ENCODE measurements at places on chromosomes 12 and 14.

DNA sequence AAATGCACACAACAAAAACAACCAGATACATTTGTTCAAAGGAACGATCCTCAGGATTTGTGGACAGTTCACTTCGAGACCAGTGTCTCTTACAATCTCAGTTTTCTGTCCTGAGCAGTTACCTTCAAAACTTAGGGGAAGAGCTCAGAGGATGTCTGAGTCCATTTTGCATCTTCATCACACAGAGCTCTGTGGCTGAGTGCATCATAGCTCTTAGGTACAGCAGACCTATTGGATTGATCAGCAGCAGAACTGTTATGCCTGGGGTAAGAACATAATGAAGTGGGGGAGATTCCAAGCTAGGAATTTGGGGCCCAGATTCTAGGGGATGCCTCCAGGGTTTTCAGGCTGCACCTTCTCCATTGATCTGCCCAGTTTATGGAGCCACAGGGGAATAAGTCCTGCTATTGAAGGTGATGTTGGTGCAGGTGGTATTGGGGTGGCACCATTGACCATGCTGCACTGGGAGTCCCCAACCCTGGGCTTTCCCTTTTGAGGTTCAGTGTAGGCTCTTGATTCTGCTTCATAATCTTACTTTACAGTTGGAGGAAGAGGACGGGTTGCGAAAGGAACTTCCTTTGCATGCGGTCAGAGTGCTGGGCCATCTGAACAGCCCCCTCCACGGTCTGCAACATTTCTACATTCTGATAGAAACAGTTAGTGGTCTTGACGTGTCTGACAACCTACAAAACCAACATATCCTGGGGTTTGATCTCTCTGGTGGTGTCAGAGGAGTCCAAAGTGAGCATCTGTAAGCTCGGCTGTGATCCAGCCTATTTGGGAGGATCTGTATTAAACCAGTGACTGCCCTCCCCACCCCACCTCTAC is 112.8 kb downstream of the CHST11 start:
- no peak for DNase-seq

GRCh38 chr12:46499226-46499625 is 126.7 kb upstream of the SLC38A2 start:
- no peak for DNase-seq

GRCh38 chr14:91867316-91867988 is at the start of gene TC2N:
Gene TC2N (minus strand): TSS chr14:91867536. CDS start chr14:91813769, 53,767 bp downstream.
- no peak for DNase-seq

- no peak for DNase-seq
These were observed 27.4 kb upstream of the DDHD1 start for GRCh38 chr14:53180272-53181221.

GRCh38 chr14:64766430-64767151 is 62.4 kb downstream of the PLEKHG3 start:
- DNase-seq = no peak

GRCh38 chr12:121793440-121793837 is at the start of gene RHOF:
Gene RHOF (minus strand): TSS chr12:121793688. CDS start chr12:121793633, 55 bp downstream.
- peak; percentile 63 for DNase-seq

DNA sequence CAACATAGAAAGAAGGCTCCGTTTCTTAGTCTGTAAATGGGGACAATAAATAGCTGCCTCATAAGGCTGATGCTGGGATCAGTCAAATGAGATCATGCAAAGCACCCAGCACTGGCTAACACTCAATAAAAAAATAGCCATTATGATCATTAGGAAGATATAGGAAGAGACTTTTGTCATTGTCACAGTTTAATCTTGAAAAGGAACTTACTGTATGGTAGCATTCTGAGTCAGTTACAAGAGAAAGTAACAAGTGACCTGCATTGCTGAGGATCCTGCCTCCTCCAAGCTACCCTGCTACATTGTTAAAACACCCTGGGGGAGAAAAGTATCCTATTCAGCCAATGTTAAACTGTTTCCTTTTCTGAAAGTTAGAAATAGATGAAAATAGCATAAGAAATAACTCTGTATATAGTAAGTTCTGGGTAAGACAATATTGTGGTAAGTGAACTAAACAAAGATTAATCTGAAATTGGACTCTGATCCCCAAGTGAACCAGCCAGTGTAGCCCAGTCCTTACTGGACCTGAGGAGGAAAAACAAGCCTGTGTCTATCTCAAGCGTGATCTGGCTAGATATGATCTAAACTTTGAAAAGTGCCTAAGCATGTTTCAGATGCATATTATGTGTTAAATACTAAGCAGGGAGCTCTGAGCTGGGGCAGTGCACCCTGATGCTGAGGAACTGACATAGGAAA is 3.6 kb upstream of the NUDT4 start:
- DNase-seq = no peak

DNA sequence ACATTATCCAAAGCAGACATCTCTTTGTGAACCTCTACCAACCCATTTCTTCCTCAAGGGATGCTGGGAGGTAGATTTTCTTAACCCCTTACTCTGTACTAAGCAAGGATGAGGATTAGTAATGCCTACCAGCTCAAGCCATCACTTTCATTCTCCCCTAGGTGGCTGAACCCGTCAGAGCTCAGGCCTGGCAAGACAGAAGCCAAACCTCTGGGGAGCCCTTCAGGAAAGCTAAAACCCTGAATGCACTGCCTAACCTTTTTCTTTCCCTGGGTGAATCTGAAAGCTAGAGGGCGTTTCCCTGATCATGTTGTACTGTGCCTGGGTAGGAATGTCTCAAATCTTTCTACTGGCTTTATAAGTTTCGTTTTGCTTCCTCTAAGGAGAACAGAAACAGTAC is 617.3 kb downstream of the RPL10L start:
- DNase-seq = no peak

DNA sequence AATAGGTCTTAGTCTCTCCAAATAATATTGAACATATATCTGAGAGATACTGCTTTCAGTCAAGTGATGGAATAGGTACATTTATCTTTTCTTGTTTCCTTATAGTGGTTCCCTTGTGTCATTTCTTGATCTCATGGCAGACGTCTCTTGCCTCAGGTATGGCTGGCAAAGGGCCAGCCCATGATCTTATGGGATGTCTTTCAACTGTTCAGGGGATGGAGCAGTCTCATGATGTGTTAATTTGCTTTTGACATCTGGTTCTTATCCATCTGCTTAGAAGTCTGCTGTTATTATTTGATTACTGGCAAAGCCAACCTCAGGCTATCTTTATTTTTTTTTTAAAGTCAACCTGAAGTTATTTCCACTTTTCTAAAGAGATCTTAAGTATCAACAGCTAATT is 262.9 kb downstream of the TMEM117 start:
- no peak for DNase-seq

DNA sequence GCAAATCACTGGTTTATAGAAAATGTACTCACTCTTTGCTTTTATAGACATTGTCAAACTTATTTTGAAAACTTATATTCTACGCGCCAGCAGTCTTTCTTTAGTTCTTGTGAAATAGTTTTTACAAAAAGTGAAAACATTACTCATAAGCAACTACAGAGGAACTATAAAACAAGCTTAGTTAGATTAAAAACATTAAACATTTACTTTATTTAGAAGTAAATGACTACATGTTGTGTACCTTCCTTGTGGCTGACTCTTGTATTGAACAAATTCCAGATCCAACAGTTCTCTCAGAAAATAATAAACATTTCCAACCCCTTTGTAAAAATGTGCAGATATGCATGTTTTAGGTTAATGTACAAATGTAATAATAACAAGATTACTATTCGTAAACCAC is 198.5 kb downstream of the SOX5 start:
- DNase-seq = no peak

- peak; percentile 20 for DNase-seq
These were observed 9.7 kb upstream of the WSCD2 start for GRCh38 chr12:108119126-108119973.

DNA sequence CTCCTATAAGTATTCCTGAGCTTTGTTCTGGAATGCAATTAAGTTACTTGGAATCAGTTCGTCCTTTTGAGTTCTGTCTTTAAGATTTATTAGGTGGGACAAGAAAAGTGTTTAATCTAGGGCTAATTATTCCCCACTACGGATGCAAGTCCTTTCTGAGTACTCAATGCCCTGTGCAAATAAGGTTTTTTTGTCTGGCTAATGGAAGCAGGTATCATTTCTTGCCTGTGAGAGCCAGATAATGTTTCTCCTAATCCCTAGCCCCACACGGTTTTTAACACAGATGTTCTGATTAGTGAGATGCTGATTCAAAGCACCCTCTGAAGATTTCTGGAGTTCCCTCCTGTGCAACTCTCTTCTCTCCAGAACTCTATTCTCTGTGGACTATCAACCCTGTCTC is 296.6 kb upstream of the PRICKLE1 start:
- DNase-seq = no peak

DNA sequence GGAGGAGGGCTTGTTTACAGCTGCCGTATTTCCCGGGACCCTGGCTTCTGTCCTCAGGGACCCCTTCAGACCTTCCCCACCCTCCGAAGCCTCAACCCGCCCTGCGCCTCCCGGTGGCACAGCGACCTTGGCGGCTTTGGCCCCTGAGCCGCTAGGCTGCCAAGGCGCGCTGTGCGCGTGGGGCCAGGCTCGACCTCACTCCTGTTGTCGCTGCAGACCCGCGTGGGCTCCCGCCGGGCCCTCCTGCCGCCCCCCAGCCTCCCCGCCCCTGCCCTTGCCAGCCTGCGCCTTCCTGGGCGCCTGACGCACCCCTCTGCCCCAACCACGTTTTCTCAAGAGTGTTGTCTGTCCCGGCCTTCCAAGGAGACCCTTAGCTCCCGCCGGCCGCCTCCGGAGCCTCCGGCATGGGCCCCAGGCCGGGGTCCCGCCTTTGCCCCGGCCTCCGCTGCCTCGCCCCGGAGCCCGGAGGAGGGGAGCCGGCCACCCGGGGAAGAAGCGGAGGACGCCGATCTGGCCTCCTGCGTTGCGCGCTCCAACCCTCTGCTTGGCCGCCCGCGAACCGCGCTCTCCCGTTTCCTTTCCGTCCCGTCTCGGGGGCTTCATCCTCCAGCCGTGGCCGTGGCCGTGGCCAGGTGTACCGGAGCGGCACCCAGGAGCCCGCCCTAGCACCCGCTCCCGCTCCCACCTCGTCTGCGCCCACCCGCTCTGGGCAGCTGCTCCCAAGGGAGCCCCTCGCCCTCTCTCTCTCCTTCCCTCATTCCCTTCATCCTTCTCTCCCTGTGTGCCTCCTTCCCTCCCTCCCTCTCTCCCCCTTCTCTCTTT is 19.9 kb downstream of the PPP2R5C start:
- peak; percentile 40 for DNase-seq

DNA sequence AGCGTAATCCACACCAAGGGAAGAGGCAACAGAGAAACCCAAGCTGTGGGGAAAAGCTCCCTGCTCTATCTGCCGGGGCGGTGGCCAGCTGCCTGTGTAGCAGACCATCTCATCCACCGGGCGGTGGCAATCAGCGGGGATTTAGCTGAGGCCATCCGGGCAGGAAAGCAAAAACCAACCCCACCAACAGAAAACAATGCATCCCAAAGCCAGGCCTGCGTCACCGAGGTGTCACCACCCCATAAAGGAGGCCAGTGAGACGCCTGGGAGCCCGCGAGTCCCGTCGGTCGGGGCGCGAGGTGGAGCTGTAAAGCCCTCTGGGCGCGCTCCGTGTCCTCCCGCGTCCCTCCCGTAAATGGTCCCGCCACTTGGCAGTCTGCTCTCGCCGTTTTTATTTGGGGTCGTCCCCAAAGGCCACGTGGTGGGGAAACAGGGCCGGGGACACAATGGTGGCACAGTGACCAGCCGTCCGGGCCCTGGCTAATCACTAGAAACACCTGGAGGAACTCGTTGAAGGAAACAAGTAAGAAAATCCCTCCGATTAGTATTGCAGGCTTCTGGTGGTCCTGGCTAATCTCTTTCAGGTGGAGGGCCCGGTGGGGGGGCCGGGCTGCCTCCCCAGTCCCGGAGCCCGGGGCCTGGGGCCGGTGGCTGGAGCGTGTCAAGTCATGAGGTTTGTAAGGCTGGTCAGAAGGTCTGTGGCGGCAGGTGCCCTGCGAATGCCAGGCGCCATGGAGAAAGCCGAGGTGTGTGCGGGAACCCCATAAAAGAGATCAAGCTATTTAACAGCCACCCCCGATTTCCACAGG is 94.7 kb upstream of the GSC start:
- DNase-seq = no peak

- DNase-seq = no peak
These were observed 173.2 kb downstream of the CAND1 start for GRCh38 chr12:67442347-67442841.

DNA sequence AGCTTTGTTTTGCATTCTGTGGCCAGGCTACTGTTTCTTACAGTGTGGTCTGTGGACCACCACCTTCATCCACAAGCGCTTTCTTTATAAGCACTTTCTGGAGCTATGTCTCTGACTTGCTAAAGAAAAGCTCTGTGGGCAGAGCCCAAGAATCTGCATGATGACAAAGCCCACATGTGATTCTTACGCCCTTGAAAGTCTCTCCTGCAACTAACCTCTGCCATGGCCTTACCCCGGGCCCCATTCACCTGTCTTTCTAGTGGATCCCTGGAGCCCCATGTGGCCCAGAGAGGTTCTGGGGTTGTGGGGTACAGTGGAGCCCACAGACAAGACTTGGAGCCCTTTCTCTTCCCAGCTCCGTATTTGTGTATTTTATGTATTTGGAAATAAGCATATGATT is 16.6 kb downstream of the PLEKHH1 start:
- DNase-seq = no peak

- DNase-seq = peak; percentile 0
These were observed 47.0 kb upstream of the ERGIC2 start for GRCh38 chr12:29427964-29428363.

GRCh38 chr14:88252498-88252897 is 70.6 kb downstream of the KCNK10 start:
- DNase-seq = no peak

- DNase-seq = no peak
These were observed 33.4 kb downstream of the TSPAN9 start for GRCh38 chr12:3110578-3110977.

- DNase-seq = no peak
These were observed 46.4 kb downstream of the ZFYVE21 start for GRCh38 chr14:103762036-103762435.

GRCh38 chr14:75714991-75715390 is 53.9 kb downstream of the TTLL5 start:
- no peak for DNase-seq

DNA sequence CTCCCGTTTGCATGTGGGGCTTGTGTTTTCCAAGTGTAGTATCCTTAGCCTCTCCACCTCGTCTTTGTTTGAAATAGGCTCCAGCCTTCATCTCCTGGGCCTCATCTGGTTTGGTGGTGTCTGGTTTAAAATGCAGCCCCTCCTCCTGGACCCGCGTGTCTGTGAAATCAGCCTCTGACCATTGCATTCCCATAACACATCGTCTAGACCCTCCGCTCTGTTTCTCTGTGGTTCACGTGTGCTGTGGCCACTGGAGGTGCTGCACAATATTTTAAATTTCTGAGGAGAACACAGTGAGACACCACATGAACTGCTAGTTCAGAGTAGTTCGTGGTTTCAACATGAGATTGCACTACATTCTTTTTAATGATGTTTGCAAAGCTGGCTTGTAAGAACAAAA is 35.6 kb downstream of the UBE3B start:
- DNase-seq = no peak

DNA sequence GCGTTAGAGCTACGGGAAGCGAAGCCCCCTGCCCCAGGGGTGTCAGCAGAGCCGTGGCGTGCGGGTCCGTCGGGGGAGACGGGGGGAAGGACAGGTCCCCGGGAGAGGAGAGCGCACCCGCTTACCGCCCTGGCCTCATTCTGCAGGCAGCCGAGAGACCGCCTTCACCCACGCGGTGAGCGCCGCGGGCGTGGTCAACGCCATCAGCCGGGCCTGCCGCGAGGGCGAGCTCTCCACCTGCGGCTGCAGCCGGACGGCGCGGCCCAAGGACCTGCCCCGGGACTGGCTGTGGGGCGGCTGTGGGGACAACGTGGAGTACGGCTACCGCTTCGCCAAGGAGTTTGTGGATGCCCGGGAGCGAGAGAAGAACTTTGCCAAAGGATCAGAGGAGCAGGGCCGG is 10.5 kb downstream of the WNT5B start:
- DNase-seq = no peak

Data from GM12892 (cell line).